H1 (cell line): ENCODE measurements at places on chromosomes 5 and 9.

GRCh38 chr9:114854736-114855355, 49.0 kb upstream of the TNFSF15 start:
- no peak for DNase-seq

DNA sequence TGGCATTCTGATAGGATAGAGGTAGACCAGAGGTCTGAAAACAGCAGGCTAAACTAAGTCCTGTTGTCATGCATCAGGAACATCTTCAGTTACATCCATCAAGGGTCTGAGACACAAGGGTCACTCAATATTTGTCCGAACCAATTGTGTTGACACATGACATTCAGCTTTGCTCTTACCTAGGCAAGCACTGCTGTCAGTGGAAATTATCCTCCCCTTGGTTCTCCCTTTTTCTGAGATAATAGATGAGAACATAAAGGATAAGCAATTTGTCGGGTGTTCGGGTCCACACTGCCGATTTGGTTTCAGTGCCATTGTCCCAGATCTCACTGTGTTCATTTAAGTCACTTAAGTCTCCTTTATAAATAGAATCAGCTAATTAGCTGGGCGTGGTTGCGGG, 148.3 kb upstream of the MSX2 start:
- DNase-seq: no peak

- no peak for DNase-seq
Measured at GRCh38 chr5:74177961-74178360, 462.6 kb downstream of the ENC1 start.

- no peak for DNase-seq
Measured at GRCh38 chr9:93004561-93004960, 53.9 kb upstream of the SUSD3 start.

DNA sequence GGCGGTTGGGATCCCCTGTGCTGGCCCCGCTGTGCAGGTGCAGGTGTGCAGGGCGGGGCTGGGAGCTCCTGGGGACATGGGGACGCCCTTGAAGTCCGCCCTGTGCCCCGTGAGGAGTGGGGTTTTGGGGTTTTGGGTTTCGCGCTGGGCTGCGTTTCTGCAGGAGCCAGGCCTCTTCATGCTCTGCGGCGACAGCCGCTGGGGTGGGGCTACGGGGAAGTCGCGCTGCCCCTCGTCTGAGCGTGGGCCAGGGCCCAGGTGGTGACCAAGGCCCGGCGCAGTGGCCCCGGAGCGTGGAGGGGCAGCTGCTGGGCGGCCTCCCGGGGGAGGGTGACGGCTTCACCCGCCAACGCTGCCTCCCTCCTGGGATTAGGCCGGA, 47.8 kb upstream of the IRX4 start:
- DNase-seq: no peak

- DNase-seq: no peak
Measured at GRCh38 chr9:1388216-1388615, 338.1 kb downstream of the DMRT2 start.
